CMK (cell line): ENCODE measurements at places on chromosomes 16 and 17.
A peak's percentile ranks its signal among the peaks of the same experiment; 100 is the strongest.

- no peak for DNase-seq
Measured at GRCh38 chr16:51713502-51713901, 562.4 kb upstream of the SALL1 start.

- DNase-seq = no peak
Measured at GRCh38 chr17:81652906-81653771, 3.2 kb downstream of the PDE6G start.

- DNase-seq = no peak
Measured at GRCh38 chr16:6884002-6884401, 448.6 kb upstream of the RBFOX1 start.

- no peak for DNase-seq
Measured at GRCh38 chr17:35766903-35767510, 6.3 kb downstream of the C17orf50 start.

- no peak for DNase-seq
Measured at GRCh38 chr16:88458039-88458772, 5.1 kb downstream of the ZFPM1 start.

GRCh38 chr16:89572073-89572484, 3.5 kb upstream of the CPNE7 start:
- DNase-seq = no peak

DNA sequence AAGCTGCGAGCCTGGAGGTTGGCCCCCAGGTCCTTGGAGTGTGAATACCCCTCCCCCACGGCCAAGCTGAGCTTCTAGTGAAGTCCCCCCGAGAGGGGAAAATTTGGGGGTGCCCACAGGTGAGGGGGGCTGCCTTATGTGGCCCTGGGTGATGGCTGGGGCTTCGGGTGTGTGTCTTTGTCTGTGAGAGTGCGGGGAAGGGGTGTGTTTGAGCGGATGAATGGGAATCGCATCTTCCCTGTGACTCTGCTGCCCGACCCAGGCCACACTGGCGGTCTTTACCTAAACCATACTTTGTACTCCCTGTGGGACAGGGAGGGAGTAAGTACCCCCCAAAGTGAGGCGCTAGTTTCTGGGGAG, 1.3 kb downstream of the SBK1 start:
- no peak for DNase-seq

- no peak for DNase-seq
Measured at GRCh38 chr17:33370401-33370800, 77.3 kb upstream of the ASIC2 start.

- no peak for DNase-seq
Measured at GRCh38 chr17:40060887-40061608, 1.7 kb upstream of the THRA start.

DNA sequence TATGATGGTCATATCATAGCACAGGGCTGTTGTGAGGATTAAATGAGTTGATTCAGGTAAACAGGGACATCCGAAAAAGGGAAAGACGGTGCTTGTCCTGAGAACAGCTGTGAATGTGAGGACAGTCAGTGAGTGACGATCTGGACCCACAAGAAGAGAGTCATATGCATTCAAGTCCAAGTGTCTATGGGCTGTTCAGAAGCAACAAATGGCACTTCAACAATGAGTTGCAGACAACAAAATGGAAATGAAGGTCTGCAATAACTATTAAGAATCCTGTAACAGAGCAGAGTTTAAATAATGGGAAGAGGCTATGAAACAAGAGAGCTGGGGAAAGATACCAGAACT, 100.3 kb downstream of the ADCY9 start:
- DNase-seq = no peak

GRCh38 chr16:84448444-84448843, 56.0 kb downstream of the MEAK7 start:
- DNase-seq = no peak

DNA sequence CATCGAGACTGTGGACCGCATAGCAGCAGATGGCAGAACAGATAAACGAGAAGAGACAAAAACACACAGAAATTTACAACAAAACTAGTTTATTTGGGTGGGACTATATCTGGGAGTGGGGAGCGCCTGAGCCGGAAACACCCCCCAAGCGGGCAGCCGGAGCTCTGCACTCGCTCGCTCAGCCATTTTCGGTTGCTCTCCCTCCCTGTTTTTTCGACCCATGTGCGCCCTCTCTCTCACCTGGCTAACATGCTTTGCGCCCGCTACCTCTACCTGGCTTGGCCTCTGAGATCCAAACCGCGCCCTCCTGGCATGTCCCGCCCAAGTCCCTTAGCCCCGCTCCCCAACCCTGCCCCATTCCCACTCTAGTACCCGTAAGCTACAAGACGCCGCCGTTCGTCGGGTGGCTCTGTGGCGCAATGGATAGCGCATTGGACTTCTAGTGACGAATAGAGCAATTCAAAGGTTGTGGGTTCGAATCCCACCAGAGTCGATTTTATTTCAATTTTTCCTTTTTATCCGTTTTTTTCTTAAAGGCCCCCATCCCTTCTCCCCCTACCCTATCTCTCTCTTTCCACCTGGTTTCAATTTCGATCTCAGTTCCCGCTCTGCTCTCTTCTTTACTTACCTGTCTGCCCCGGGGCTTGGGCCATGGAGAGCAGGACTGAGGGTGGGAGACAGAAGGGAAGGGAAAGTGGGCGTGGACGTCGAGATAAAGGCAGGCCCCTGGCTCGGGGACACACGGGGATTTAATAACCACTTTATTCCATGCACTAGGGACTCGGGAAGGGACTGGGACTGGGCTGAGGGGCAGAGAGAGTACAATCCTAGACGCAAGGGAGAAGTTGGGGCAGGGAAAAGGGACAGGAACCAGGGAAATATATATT, 2.4 kb upstream of the ALOXE3 start:
- DNase-seq = no peak

GRCh38 chr16:31033709-31034492, 543 bp downstream of the STX4 start:
- peak; percentile 64 for DNase-seq

- no peak for DNase-seq
Measured at GRCh38 chr16:67399218-67399733, 6.0 kb upstream of the TPPP3 start.

DNA sequence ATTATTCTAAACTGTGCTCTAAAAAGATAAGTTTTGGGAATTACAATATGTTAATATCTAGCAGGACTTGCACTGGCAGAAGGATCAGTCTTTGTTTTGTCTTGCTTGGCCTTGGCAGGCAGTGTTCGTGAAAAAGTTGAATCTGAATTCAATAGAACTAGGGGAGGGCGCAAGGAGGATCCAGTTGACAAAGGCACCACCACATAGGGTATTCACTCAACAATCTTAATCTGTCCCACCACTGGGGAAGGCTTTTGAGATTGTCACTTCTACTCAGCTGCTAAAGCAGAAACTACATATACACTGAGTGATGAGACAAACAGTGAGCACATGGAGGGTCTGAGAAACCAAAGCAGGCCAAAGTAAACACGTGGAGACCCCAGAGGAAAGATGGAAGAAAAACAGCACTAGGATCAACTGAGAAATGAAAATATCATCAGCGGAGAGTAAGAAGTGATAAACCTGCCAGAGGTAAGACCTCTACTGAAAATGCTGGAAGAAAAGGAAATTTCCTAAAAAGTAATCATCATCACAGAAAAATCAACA, 2.4 kb downstream of the AMFR start:
- DNase-seq = no peak

DNA sequence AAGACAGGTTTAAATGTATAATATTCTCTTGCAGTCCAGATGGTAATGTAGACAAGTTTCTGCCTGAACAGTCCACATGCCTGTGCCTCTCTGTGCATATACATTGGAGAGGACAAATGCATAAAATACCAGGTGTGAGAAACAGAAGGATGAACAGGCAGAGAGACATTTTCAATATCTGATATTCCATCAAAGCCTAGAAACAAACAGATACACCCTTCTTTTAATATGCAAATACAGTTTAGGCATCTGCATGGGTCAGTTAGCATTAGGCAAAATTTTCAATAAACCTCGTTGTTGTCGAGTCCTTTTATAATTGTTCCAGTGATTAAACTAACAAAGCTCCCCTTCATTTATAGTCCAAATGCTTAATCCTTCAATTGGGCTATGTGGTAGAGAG, 897 bp downstream of the OMG start:
- no peak for DNase-seq

DNA sequence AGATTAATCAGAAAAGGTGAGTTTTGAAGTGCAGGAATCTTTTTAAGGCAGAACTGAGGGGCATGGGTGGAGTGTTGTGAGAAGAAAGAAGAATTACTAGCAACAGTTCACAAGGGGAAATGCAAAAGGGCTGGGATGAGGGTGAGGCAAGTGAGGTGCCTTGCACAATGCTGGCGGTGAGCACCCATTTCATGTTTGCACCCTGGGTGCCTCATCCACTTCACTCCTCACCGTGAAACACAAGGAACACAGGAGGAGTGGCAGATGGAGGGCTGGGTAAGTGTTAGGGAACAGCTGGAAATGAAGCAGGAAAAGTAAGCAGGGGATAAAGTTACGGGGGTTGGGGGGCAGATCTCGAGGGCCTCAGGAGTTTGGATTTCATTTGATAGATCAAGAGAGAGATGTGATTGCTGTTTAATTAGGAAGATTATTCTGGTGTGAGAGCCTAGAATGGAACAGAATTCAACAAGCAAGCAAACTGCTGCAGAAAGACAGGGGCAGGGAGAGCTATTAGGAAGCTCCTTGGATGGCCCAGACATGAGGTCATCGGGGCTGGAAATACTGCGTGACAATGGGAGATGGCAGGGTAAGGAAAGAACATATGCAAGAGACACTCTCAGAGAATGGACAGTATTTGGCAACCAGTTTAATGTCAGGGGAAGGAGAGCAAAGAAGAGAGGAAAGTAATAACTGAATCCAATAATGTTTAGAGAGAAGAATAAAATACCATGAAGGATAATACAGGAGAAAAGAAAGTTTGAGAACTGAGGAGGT, 8.3 kb upstream of the HEATR6 start:
- no peak for DNase-seq

GRCh38 chr16:85606904-85607303, 6.2 kb upstream of the GSE1 start:
- DNase-seq = no peak

DNA sequence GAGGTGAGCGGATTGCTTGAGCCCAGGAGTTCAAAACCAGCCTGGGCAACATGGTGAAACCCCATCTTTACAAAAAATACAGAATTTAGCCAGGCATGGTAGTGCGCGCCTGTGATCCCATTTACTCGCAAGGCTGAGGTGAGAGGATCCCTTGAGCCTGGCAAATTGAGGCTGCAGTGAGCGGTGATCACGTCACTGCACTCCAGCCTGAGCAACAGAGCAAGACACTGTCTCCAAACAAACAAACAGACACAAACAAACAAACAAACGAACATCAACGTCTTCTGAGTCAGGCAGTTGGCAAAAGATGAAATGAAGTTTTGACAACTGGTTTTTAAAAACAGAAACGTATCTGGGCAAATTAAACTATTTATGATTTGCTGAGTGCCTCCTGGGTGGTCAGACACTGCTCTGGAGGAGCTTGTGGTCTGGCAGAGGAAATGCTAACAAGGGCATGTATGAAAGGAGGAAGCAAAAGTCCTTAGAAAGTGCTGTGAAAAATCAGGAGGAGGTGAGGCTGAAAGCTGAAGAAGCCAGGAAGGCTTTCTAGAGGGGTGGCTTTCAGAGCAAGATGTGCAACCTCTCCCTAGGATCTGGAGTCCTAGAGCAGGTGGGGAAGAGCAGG, 10.2 kb upstream of the KRT20 start:
- DNase-seq = no peak

GRCh38 chr16:22813948-22814710, at the start of gene HS3ST2:
TSS of gene HS3ST2 (plus strand) at chr16:22814162. CDS start at chr16:22814611, 449 bp downstream.
- no peak for DNase-seq

DNA sequence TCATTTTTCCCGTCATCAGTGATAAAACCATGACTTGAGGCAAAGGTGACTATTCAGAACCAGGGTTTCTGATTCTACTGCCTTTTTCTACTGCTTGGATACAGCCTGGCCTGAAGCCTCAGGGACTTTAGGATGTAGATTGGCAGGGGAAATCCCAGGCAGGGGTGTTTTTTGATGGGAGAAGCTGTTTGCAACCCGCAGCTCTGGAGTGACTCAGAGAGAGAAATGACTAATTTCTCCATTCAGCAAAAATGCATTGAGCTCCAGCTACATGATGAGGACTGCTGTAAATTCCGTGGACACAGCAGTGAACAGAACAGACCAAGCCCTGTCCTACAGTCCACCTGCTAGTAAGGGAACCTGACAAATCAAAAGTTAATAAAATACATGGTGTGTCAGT, 560.6 kb downstream of the CDH13 start:
- no peak for DNase-seq

GRCh38 chr16:28279006-28279405, 13.3 kb upstream of the SBK1 start:
- DNase-seq = no peak

- no peak for DNase-seq
Measured at GRCh38 chr17:12136243-12136642, 115.6 kb downstream of the MAP2K4 start.

DNA sequence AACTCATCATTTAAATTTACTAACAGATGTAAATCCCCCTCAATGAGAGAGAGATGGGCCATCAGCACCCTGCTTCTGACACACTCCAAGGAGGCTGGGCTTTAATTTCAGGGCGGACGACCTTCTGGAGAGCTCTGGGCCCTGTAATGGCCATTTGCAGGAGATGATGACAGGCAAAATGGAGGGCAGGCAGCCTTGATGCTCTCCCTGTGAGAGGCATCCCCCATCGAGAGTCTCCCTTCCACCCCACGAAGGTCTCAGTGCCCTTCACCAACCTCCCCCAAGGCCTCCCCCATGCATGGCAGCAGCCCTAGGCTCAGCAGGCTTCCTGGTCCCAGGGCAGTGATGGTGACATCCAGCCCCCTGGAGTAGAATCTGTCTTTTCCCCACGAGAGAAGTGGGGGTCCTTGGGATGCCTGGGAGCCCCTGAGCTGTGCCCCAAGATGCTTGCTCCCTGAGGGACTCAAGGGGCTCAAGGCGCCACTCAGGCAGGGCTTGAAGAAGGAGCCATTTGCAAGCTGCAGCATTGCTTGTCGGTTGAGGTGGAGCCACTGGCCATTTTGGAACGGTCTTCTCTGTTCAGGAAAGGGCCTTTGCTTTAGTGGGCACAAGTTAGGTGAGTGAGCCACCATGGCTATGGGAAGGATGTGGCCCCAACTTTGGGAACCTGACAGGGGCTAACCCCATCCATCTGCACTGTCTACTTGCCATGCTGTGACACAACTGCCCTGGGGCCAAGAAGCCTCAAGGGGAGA, 82.6 kb downstream of the C16orf78 start:
- no peak for DNase-seq

DNA sequence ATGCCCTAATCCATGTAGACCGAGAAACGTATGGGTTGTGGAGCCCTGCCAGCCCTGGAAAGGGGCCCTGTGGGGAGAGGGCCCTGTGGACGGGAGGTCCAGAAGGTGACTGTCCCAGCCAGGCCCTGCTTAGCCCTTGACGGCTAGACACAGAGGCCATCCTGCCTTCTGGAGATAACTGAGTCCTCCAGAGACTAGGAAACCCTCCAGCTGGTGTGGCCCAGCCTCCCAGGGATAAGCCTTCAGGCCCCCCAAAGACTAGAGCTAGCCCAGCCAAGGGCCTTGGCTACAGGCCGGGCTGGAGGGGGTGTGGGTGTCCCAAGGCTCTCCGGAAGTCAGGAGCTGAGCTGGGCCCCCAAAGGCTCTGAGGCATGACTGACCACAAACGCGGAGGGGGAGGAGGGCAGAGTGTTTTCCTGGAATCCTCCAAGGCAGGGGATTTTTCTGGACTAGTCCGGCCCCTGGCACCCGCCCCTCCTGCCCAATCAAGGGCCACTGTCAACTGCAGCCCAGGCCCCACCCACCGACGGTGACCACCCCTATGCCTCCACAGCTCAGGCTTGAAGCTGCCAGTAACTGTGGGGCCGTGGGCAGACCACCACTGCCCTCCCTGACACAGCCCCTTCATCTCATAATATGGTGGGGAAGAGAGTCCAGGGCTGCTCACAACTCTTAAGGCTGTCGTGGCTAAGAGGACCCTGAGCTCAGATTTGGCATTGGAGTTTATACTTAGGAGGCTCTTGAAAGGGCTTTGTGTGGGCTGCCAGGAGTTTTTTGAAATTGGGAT, 885 bp upstream of the VASN start:
- peak; percentile 95 for DNase-seq
